Thoracic aorta (tissue), 2 donors: ENCODE measurements at places on chromosomes 7 and 10. TPM values are rescaled to one million over a fixed set of nuclear protein-coding genes. Genes with fewer than 3 reads are reported as not detected.

The PNLIPRP2 gene
- total RNA-seq, result 2.3 TPM

The KCND2 gene
- total RNA-seq, result 0.14 TPM

The HEPACAM2 gene
- total RNA-seq, result not detected

The UTF1 gene
- not detected for total RNA-seq

The CPA5 gene
- not detected for total RNA-seq

The PTPRN2 gene
- 3.1 TPM for total RNA-seq

The BCAP29 gene
- 271 TPM for total RNA-seq

The LLCFC1 gene
- total RNA-seq, result not detected

The SAP25 gene
- 1.1 TPM for total RNA-seq

DNA sequence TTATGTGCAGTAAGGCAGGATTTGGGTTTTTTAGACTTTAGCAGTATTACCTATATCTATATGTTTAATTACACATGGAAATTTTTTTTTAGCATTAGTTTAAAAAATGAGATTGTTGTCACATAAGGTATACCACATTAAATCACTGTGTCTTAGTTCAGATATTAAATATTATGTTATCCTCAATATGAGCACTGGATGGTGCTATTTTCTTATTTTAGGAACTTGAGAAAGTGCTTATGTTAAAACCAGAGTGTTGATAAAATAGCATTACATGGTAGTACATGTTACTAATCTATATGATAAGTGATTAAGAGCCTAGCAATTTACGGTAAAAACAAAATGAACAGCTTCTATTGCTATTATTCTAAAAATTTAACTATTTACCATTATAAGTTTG lies 28.8 kb downstream of the MIOS start:
- DNase-seq, result no peak

- no peak for DNase-seq
These were observed 41.1 kb upstream of the CPN1 start for GRCh38 chr10:100122780-100123179.

GRCh38 chr7:116258734-116259133 lies 48.4 kb downstream of the TES start:
- no peak for DNase-seq

GRCh38 chr7:42159130-42159529 lies 77.9 kb downstream of the GLI3 start:
- DNase-seq, result no peak

- DNase-seq, result no peak
These were observed 30.9 kb downstream of the CAMK2B start for GRCh38 chr7:44294325-44295069.

- no peak for DNase-seq
These were observed 11.3 kb downstream of the ZNF467 start for GRCh38 chr7:149762089-149762488.

GRCh38 chr7:79523436-79523835 lies 70.0 kb upstream of the MAGI2 start:
- no peak for DNase-seq

DNA sequence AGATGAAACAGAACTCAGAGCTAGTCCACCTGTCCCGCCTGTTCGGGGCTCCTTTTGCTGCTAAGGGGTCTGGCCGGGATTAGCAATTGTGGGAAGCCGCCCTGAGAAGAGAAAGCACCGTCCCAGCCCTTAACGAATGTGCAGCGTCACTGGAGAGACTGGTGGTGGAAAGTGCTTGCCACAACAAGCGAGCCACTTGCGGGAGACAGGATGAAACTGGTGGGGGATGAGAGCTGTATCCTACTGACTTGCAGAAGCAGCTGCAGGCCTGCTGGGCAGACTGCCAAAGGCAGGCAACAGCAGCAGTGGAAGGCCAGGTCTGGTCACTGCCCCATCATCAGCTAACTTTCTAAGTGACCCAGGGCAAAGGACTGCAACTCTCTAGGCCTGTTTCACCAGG lies 95.4 kb downstream of the FAM53B start:
- no peak for DNase-seq

DNA sequence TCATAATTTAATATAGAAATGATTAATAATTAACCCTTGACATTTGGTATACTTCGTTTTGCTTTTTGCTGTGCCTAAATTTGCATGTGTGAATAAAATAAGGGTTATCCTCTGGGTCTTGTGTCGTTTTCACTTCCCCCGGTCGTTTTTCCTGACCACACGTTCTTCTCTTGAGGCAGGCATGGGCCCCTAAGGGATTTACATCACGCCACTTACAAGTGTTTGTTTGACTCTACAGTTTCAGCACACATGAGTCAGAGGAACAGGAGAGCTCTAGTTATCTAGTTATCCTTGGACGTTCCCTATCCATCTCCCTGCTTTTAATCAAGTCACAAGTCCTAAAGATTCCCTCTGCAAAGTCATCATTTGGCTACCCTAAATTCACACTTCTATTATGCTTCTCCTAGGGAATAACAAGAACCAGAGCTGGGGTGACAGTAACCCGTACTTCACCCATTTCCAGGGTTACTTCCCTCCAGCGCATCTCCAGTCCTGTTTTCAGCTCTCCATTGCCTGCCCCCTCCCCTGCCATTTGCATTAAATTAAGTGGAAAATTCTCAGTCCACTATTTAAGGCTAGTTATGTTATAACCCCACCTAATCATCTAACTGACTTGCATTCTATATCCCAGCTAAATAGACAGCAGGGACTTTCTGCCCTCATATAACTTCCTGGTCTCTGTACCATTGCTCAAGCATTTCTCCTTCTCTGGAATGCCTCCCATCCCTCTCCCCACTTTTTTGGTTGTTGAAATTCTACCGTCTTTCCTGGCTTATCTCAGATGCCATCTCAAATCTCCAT lies 206.9 kb downstream of the PTEN start:
- no peak for DNase-seq

DNA sequence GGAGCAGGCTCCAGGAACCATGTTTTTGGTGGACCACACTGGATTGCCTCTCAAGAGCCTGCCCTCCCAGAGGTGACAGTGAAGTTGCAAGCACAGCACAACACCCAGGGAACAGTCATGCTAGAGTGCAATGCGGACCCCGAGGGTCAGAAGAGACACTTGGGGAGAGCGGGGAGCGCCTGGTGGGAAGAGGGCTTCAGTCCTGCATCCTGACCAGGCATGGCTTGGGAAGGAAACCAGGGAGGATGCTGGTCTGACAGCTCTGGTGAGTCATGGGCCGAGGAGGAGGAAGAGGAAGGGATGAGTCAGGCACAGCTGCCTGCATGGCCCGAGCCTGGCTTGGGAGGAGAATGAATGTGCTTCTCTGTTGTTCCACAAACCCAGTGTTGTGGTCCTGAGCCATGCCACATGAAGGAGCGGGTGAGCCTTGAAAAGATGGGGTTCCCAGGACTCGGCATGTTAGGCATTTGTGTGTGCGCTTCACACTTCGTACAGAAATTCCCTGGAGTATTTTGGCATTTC lies 29.5 kb upstream of the ANKRD2 start:
- peak; percentile 82 for DNase-seq

DNA sequence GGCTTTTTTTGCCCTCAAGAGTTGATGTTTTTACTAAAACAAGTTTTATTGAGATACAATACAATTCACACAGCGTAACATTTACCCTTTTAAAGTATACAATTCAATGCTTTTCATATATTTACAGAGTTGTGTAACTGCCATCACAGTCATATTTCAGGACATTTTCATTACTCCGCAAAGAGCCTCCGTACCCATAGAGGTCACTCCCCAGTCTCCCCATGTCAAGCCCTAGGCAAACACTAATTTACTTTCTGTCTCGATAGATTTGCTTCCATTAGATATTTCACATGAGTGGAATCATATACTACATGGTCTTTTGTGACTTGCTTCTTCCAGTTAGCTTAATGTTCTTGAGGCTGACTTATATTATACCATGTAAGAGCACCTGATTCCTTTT lies 183.8 kb downstream of the PRKCQ start:
- DNase-seq, result no peak

GRCh38 chr7:128861957-128862570 lies 592 bp upstream of the ATP6V1F start:
- DNase-seq, result no peak

GRCh38 chr10:116978901-116979300 lies 26.1 kb downstream of the SHTN1 start:
- DNase-seq, result no peak

DNA sequence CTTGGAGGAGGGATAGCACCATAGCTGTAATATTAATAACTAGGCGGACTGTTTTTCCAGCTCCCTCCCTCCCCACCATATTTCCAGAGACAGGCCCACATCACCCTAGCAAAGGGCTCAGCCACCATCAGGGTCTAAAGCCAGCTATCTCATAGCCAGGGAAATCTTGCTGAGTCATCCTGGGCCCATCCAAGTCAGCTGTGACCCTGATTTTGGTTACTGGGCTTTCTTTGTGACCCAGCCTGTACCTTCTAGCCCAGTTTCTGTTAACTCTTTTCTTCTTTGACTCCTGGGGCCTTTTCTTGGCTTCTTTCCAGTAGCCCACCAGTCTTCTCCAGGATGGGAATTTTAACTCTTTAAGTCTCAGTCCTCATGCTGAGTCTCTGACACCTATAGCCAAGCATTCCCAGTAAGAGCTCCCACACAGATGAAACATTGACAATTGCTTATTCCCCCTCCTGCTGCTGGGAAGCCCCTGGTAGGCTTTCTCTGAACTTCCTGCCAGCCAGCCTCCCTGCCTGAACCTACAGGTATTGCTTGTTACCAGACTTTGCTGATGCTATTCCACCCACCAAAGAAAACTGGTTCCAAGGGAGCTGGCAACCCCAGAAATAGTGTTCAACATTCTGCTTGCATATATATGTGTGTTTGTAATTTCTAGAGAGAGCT lies 34.8 kb upstream of the ADO start:
- no peak for DNase-seq

- DNase-seq, result no peak
These were observed 76.0 kb upstream of the RET start for GRCh38 chr10:43000651-43001426.

DNA sequence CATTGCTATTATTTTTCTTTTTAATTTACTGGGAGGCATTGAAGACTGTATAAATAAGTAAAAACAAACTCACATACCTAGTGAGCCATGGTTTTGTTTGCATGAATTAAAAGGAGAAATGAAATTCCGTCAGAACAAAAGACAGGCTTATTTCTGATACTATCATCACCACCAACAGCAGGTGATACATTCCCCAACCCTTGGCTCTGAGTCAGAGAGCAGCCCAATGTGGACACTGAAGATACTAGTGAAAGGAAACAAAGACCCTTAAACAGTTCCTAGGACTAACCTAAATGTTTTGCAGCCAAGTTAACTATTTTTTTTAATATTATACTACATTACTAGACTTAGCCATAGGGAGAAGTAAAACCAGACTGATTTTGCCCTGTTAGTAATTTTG lies 31.6 kb downstream of the CHRM2 start:
- DNase-seq, result no peak

- no peak for DNase-seq
These were observed 62.6 kb downstream of the RASGEF1A start for GRCh38 chr10:43204042-43204942.

GRCh38 chr7:99173787-99174186 lies 29.9 kb upstream of the SMURF1 start:
- DNase-seq, result no peak

DNA sequence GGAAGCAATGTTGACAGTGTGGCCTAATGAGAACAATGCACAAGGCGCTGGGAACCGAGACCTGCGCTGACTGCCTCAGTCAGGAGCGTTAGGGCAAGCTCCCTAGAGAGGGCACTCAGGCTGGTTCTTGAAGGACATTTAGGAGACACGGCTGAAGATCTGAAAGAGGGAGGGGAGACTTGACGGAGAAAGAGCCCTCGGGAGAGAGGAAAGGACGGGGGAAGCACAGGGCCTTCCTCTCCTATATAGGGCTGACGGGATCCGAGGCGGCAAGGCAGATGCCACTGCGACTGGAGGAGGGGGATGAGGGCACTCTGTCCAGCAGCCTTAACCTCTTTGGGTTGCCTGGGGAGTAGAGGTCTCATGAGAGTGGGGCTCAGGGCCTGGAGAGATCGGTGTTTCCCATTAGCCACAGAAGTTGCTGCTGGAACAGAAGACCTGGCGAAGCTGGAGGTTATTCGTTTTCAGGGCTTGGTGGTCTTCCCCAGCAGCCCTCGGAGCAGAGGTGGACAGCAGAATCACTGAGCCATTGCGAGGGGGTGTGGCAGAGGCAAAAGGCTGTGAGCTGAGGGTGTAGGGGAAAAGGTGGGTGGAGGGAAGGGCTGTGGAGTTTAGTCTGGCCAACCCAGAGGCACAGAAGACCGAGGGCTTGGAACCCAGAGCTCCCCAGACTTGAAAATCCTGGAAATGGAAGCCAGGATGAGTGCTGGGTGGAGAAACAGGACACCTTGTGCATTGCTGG lies 36.0 kb downstream of the CLEC2L start:
- no peak for DNase-seq

GRCh38 chr10:119981826-119982225 lies 89.3 kb downstream of the SEC23IP start:
- no peak for DNase-seq

- no peak for DNase-seq
These were observed 365.3 kb upstream of the ZNF32 start for GRCh38 chr10:44013981-44014380.

DNA sequence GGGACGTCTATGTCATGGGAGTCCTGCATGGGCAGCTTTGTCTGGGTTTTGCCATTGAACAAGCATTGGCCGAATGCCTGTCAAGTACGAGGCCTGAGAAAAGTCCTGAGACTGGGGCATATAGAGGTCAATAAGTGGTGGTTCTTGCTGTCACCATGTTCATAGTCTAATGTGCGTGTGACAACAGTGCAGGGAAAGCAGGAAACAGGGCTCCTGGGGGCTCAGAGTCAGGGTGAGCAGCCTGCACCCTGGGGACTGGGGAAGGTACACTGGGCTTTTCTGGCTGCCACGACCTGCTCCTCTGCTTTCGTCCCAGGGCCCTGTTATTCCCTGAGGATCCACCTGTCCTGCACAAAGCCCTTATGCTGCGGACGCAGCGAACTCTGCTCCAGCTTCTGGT lies 21.3 kb downstream of the FAM241B start:
- no peak for DNase-seq

- DNase-seq, result no peak
These were observed 42.2 kb downstream of the CH25H start for GRCh38 chr10:89164920-89165319.

DNA sequence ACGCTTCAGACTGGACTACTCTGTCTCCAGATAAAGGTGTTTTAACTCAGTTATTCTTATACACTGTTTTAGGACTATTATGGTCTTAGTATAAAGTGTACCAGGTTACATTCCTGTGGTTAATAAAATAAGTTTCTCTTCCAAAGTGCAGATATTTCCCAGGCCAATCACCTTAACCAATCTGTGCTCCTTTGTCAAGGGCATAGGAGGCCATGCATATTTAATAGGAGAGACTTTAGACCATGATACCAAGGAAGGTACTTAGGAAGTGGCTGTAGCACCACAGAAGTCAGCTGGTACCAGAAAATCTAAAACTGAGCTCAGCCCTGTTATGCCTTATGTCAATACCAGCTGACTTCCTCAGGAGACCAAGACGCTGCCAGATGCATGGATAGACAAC lies 226.5 kb upstream of the TMEM72 start:
- no peak for DNase-seq
